Activated T-helper 9 cell treated with anti-CD3 and anti-CD28 coated beads, Interleukin-2, amount 50 U/mL, for 16 hours (primary cell): ENCODE measurements at places on chromosomes 5 and 9.

GRCh38 chr9:74951107-74951720, 1.5 kb downstream of the C9orf40 start:
- no peak for DNase-seq

DNA sequence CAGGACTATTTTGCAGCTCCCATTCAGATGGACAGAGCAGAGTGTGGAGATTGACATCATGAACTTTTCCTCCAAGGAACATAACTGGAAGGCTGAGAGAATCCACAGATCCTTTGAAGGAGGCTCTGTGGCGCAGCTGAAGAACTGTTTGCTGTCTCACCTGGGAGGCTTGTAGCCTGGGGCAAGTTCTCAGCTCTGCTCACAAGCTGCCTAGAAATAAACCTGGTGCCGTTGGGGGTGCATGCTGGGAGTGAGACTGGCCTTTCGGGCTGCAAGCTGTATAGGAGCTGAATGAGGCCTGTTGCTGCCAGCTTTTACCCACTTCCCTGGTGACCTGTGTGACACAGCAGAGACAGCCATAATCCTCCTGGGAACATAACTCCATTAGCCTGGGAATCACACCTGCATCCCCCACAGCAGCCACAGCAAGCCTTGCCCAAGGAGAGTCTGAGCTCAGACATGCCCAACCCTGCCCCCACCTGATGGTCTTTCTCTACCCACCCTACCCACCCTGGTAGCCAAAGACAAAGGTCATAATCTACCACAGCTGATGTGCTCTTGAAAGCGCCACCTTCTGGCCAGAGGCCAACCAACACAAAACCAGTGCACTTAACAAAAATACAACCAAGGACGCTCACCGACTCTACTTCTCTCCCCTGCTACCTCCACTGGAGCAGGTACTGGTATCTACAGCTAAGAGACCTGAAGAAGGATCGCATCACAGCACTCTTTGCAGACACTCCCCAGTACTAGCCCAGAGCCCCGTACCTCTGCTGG, 205.1 kb upstream of the MRPS30 start:
- no peak for DNase-seq

DNA sequence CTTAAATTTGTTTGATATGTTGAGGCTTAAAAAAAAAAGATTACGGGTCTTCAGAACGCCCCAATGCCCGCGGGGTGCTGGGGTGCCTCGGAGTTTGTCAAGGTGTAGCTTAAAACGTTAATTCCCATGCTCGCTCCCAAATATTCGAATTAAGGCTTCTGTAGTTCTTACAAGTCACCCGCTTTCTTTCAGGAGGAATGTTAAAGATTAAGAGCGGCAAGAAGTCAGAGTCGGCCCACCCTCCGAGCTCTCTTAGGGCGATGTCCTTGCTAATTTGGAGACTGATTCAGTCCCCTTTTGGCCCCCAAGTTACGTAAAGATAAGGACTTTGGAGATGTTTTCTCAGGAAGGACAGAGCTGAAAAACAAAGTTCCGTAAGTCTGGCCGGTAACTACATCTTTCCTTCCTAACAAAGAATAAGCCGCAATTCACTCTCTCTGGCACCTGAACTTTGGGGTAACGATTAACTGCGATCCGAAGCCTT, 746 bp upstream of the NPM1 start:
- no peak for DNase-seq

DNA sequence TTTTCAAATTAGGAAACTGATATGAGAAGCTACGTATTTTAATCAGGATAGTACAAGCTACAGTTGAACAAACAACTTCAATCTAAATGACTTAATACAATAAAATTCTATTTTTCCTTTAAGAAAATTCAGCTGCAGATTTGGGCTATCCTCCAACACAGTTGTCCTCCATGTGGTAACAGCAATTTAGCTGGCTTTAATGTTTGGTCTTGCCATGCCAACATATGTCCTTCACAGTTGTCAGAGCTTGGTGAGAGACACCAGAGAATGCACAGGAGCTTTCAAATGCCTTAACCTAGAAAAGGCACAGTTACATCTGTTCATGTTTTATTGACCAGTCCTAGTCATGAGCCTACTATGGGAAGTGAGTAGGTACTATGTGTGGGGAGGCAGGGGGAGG, 10.8 kb downstream of the FAM174A start:
- DNase-seq, result no peak

- no peak for DNase-seq
Measured at GRCh38 chr9:137217276-137218211, 4.5 kb downstream of the RNF208 start.

DNA sequence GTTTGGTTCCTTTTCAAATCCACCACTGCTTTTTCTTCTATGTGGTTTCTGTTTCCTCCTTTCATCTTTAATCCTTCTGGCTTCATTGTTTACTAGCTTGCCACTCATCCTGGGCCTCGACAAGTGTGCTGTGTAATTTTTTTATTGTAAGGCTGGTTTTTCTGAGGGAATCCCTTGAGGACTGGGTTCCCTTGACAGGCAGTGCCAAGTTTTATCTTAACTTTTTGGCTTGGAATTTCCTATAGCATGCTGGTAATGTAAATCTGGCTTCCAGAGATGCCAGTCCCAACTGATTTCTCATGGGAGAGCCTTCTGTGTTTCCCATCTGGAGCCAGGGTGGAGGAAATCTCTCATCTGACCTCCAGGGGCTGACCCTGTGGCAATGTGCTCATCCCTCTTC, 184.7 kb downstream of the ROR2 start:
- no peak for DNase-seq
